Activated CD4-positive, alpha-beta memory T cell treated with anti-CD3 and anti-CD28 coated beads, Interleukin-2, amount 10 ng/mL, durations not matched to agents 7 days and 5 days (primary cell): ENCODE measurements at places on chromosomes 16 and 17. TPM values are rescaled to one million over a fixed set of nuclear protein-coding genes. Genes with fewer than 3 reads are reported as not detected.

SLC5A2 gene
- 0.25 TPM for total RNA-seq

DNA sequence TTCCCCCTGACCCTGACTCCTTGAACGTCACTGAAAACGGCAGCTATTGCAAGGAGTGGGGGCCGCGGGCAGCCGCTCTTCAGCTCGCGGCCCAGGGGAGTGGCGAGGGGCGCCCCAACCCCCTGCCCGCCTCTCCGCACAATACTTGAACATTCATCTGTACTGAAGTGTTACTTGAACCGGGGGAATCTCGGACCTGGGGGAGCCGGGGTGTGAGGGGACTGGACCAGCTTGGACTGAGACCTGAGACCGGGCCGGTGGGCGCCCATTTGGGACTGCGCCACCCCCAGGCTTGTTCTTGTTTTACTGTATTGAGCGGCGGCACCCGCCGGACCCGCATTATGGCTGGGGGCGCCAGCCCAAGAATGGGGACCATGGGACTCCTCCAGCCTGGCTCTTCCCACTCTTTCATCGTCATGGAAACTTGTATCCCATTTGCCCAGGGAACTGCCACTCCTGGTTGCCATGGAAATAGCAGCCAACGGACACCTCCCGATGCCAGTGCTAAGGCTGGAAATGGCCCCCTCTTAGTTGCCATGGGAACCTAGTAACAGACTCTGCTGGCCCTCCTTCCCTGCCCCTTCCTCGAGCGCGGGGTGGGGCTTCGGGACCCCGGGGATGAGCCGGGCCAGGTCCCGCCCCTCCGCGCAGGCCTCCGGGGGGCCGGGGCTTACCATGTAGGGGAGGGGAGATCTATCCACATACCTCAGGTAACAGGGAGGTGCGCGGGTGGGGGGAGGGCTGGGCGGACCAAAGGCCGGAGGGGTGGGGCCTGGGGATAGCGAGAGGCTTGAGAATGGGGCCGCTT is 805 bp upstream of the ORAI3 start:
- peaks cover 27% of the 10 kb centered on the region for H3K4me1 ChIP-seq
- H3K36me3 ChIP-seq: peaks cover 25% of the 10 kb centered on the region
- no peak overlapping the region for H3K4me3 ChIP-seq
- H3K27ac ChIP-seq: no peak overlapping the region
- H3K27me3 ChIP-seq: no peaks in the 10 kb centered on the region

CFAP97D1 gene
- not detected for total RNA-seq

DNA sequence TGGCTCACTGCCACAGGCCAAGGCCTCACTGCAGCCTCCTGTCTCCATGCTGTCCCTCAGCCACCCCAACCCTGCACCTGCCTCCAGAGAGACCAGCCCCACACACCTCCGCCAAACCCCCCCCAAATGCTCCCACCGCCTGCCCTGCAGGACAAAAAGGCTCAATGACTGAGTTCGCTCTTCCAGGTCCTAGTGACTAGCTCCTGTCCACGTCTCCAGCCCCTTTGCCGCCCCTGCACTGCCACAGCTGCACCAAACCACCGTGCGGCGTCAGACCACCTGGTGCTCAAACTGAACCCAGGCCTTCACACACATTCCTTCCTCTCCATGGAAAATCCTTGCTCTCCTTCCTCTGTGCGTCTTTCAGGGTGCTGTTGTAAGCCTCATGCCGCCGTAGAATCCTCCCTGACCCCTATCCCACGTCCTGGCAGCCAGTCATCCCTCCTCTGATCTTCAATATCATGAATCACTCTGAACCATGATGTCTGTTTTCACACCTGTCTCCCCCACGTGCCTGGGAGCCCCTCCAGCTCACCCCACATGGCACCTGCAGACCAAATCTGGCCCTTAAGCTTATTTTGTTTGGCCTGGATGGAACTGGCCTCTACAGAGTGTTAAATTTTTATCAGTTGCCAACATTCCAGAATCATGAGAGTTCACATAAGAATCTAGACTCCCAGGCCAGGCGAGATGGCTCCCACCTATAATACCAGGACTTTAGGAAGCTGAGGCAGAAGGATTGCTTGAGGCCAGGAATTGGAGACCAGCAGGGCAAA is 4.3 kb upstream of the GSG1L start:
- peaks cover 27% of the 10 kb centered on the region for H3K27me3 ChIP-seq
- no peak overlapping the region for H3K4me3 ChIP-seq
- H3K27ac ChIP-seq: no peak overlapping the region
- DNase-seq: no peak

DNA sequence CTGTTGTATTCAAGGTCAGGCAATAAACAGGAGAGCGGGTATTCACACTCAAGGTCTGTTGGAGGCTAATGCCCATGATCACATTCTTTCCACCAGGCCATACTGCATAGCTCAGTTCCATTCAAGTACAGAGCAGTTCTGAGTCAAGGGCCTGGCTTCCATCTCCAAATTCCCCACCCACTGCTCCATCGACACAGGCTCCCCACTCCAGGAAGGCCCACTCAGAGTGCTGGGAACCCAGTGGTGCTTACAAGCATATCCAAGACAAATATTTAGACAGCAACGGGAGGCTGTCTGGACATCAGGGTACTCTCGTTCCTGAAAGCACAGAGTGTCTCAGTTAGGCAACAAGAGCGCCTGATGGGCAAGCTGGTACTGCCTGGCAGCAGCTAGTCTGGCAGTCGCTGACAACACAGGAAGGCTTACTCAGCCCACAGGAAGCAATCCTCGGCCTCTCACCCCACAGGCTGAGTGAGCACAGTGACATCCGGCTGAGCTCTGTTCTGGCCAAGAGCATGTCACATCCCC is 40.9 kb downstream of the RFFL start:
- peak overlapping the region; percentile 70 for H3K4me3 ChIP-seq
- DNase-seq: peak; percentile 86
- H3K27ac ChIP-seq: peak overlapping the region; percentile 98
- H3K27me3 ChIP-seq: no peaks in the 10 kb centered on the region
- H3K4me1 ChIP-seq: peaks cover 60% of the 10 kb centered on the region
- peaks cover 69% of the 10 kb centered on the region for H3K36me3 ChIP-seq

GRCh38 chr16:54946909-54947308 is 16.2 kb downstream of the IRX5 start:
- no peaks in the 10 kb centered on the region for H3K4me1 ChIP-seq
- no peak overlapping the region for H3K4me3 ChIP-seq
- no peaks in the 10 kb centered on the region for H3K36me3 ChIP-seq
- DNase-seq: no peak
- no peak overlapping the region for H3K27ac ChIP-seq

DNA sequence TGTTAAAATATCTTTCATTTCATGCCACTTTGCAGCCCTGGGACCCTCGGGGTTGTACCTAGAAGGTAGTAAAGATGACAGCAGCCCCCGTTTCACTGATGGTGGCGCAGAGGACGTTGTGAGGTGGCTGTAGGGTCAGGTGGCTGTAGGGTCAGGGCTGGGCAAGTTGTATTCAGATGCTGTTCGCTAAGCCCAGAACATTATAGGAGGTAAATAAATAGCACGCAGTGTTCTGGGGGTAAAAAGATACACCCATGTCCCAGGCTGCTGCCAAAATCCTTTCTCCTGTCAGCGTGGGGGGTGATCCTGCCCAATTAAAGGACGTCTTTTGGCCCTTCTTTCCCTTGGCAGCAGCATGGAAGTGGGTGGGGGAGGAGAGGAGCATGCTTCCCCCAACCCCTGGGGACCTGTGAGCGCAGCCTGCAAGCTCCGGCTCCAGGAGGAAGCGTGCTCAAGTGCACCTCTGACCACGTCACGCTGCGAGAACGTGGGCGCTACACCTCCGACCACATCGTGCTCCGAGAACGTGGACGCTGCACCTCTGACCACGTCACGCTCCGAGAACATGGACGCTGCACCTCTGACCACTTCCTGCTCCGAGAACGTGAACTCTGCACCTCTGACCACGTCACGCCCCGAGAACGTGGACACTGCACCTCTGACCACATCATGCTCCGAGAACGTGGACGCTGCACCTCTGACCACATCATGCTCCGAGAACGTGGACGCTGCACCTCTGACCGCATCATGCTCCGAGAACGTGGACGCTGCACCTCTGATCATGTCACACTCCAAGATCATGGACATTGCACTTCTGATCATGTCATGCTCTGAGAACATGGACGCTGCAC is 182.1 kb downstream of the RPTOR start:
- H3K36me3 ChIP-seq: peaks cover 43% of the 10 kb centered on the region
- H3K27me3 ChIP-seq: no peaks in the 10 kb centered on the region
- H3K4me3 ChIP-seq: no peak overlapping the region
- no peak for DNase-seq

DNA sequence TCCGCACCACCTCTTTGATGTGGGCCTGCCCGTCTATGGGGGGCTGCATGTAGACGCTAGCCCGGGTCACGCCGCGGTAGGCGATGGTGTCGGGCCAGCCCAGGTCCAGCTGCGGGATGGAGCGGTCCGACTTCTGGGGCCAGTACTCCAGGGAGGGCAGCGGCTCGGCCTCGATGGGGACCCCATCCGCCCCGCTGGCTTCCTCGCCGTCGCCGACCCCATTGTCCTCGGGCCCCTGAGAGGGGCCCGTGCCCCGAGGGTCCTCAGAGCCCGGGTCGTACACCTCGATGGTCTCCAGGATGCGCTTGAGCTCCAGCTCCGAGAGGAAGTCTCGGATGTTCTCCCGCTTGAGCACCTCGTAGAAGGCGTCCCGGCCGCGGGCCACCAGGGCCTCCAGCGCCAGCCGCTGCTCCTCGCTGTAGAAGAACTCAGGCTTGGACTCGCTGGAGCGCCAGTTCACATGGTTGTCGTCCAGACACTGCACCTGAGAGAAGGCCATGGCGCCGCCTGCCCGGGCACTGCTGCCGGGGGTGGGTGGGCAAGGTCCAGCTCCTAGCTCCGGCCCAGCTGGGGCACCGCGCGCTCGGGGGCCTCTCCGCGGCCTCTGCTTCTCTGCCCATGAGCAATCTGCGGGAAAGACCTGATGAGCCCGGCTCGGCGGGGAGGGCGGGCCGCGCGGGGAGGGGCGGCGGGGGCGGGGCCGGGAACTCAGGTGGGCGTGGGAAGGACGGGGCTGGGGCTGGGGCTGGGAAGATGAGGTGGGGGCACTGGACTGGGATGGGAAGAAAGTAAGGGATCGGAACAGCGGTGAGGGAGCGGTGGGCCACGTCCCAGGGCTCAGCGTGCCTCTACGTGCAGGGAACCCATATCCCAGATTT is 782 bp downstream of the FAM83G start:
- peak overlapping the region; percentile 64 for H3K27ac ChIP-seq
- H3K36me3 ChIP-seq: no peaks in the 10 kb centered on the region
- peak; percentile 30 for DNase-seq
- H3K4me1 ChIP-seq: peaks cover 29% of the 10 kb centered on the region
- H3K27me3 ChIP-seq: peaks cover 14% of the 10 kb centered on the region

DNA sequence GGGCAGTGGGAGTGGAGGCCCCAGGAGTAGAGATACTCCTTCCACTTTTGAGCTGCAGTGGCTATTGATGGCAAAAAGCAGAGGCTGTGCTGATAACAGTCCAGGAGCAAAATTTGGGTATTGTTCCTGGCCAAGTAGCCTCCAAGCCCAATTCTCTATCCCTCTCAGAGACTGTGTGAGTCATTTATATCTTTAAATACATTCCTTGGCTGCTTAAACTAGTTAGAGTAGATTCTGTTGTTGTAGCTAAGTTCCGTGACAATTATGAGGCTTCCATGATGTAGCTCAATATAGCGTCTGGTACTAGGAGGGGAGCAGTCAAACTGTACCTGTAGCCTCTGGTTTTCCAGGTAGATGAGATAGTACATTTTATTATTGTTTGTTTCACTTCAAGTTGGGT is 19.9 kb upstream of the UBE2G1 start:
- H3K36me3 ChIP-seq: no peaks in the 10 kb centered on the region
- no peak overlapping the region for H3K27ac ChIP-seq
- DNase-seq: no peak
- peaks cover 7% of the 10 kb centered on the region for H3K27me3 ChIP-seq

KRTAP2-3 gene
- total RNA-seq: not detected

- no peak overlapping the region for H3K27ac ChIP-seq
- DNase-seq: no peak
- peaks cover 8% of the 10 kb centered on the region for H3K27me3 ChIP-seq
- no peaks in the 10 kb centered on the region for H3K36me3 ChIP-seq
- H3K4me1 ChIP-seq: no peaks in the 10 kb centered on the region
Measured at GRCh38 chr16:85978291-85978775, 79.4 kb downstream of the IRF8 start.

LRRC37A3 gene
- 17.2 TPM for total RNA-seq

GRCh38 chr16:28139530-28139929 is 72.2 kb downstream of the XPO6 start:
- H3K27ac ChIP-seq: peak overlapping the region; percentile 100
- DNase-seq: no peak
- peaks cover 72% of the 10 kb centered on the region for H3K4me1 ChIP-seq
- peak overlapping the region; percentile 52 for H3K4me3 ChIP-seq

GRCh38 chr17:67375054-67375427 is 2.0 kb upstream of the PITPNC1 start:
- no peak for DNase-seq
- peaks cover 8% of the 10 kb centered on the region for H3K36me3 ChIP-seq
- no peak overlapping the region for H3K4me3 ChIP-seq
- peaks cover 8% of the 10 kb centered on the region for H3K27me3 ChIP-seq

- H3K27ac ChIP-seq: peak overlapping the region; percentile 62
- H3K4me1 ChIP-seq: peaks cover 45% of the 10 kb centered on the region
- H3K36me3 ChIP-seq: peaks cover 29% of the 10 kb centered on the region
- peaks cover 5% of the 10 kb centered on the region for H3K27me3 ChIP-seq
- H3K4me3 ChIP-seq: peak overlapping the region; percentile 73
Measured at GRCh38 chr16:71883168-71883848, 674 bp downstream of the ZNF821 start.

DNA sequence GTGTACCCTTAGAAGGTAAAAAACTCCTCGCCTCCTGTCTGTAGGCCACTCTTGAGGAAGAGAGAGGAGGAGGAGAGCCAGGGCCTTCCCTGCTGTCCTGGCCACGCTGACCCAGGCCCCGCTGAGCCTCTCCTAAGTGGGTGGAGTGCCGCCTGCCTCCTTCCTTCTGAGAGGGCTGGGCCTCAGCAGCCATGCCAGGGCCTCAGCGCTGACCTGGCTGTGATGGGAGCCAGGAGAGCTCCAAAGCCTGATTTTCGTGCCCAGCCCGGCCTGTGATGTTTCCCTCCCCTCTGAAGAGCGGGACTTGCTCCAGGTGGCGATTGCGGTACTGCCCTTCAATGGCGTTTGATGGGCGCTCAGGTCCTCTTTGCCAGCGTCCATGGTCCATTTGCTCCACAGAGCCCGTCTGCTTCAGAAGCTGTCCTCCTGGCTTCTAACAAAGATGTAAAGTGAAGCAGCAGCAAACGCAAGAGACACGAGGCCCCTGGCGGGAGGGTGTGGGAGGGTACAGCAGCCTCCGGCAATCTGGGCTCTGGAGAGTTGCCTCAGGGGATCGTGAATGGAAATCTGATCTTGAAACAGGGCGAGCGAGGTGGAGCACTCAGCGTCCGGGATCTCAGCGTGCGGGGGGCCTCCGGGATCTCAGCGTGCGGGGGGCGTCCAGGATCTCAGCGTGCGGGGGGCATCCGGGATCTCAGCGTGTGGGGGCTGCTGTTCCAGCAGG is 93.5 kb downstream of the NPIPB11 start:
- no peaks in the 10 kb centered on the region for H3K27me3 ChIP-seq
- peaks cover 2% of the 10 kb centered on the region for H3K4me1 ChIP-seq
- no peak overlapping the region for H3K4me3 ChIP-seq
- no peak overlapping the region for H3K27ac ChIP-seq
